ENCODE measurements at places on chromosomes 3 and 15. TPM values are rescaled to one million over a fixed set of nuclear protein-coding genes. Genes with fewer than 3 reads are reported as not detected.

The GRIP2 gene
- total RNA-seq, result 6.0 TPM

The WDR6 gene
- total RNA-seq, result 81.7 TPM

The HRH1 gene
- total RNA-seq, result 19.3 TPM

The DUOXA2 gene
- total RNA-seq, result not detected

The NR1I2 gene
- total RNA-seq, result 0.50 TPM

Data from spinal cord (tissue), 10 donors.